ENCODE measurements at places on chromosomes 16 and 17. TPM values are rescaled to one million over a fixed set of nuclear protein-coding genes. Genes with fewer than 3 reads are reported as not detected.

Gene DOC2A
- total RNA-seq = 7.2 TPM

Gene COG7
- 9.7 TPM for total RNA-seq

Gene GAS2L2
- total RNA-seq = not detected

DNA sequence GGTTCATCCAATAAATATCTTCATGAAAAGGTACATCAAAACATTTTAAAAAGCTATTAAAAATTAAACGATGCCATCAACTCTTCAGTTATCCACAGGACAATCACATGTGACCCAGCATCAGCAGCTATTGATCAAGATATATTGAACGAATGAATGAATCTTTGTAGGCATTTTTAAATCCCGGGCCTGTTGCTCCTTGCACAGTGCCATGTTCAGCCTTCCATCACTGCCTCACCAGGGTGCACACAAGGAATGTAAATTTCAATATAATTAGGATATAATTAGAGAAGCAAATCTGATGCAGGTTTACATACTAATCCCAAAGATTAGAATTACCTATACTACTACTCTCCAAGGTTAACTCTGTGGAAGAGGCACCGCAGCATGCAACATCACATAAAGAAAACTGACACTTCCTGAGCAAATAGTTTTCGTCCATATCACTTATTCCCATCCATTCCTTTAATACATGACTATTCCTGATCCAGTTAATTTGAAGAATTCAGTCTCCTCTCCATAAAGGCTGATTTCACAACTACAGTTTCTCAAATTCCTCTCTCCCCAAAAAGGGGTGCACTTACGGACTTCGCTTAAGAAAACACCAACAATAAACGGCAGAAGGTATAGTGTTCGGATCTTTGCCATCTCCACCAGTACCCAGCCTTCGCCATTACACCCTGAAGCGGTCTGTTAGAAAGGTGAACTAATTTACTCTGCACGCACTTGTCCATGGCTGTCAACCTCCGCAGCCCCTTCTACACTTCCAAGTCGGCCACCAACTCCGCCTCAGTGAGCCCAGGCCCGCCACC, 938 bp downstream of the NCOR1 start:
- H3K27me3 ChIP-seq = no peaks in the 10 kb centered on the region
- DNase-seq = no peak
- H3K4me1 ChIP-seq = peaks cover 21% of the 10 kb centered on the region

DNA sequence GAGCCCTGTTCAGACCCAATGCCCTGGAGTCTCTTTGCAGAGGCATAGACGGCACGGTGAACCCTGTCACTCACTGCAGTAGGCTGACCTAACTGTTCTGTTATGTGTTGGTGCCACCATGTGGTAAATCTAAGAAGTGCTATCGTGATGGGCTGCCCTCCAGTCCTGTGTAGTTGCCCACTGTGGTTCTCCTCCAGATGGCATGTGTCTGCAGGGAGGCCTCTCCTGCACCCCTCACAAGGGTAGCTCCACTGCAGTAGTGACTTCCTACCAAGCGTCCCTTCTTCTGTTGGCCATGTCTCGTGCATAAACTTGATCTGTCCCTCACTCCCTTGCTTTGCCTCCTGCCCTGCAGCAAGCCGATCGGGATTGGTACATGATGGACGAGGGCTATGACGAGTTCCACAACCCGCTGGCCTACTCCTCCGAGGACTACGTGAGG, 5.8 kb downstream of the DHX38 start:
- H3K4me1 ChIP-seq = peaks cover 4% of the 10 kb centered on the region
- H3K27ac ChIP-seq = no peak overlapping the region
- H3K27me3 ChIP-seq = no peaks in the 10 kb centered on the region
- peak; percentile 70 for DNase-seq

DNA sequence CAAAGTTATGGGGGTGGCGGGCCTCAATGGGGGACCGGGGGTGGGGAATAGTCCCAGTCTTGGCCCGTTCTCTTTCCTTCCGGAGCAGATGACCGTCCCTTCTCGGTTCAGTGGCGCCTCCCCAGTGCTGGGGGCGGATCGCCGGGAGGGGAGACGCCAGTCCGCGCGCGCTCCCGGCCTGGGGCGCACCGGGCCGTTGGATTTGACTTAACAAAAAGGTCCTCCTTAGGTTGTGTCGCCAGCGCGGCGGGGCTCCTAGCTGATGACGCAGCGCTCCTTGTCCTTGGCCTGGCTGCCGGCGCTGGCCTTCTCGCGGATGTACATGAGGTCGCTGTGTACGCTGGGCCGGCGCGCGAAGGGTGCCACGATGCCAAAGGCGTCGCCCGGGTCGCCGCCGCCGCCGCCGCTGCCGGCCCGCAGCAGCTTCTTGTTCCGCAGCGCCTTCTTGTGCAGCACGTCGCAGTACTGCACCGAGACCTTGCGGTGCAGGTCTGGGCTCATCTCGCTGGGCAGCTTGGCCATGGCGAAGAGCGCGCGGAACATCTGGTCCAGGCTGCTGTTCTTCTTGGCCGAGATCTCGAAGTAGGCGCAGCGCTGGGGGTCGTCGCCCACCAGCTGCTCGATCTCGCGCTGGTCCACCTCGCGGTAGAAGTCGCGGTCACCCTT, 1.2 kb downstream of the RASD1 start:
- peaks cover 6% of the 10 kb centered on the region for H3K4me1 ChIP-seq
- H3K27ac ChIP-seq = no peak overlapping the region
- no peaks in the 10 kb centered on the region for H3K36me3 ChIP-seq
- H3K27me3 ChIP-seq = peaks cover 16% of the 10 kb centered on the region
- DNase-seq = peak; percentile 66

GRCh38 chr16:1548727-1549126, 15.3 kb downstream of the TMEM204 start:
- H3K4me3 ChIP-seq = no peak overlapping the region
- no peak for DNase-seq
- no peaks in the 10 kb centered on the region for H3K27me3 ChIP-seq
- peaks cover 19% of the 10 kb centered on the region for H3K4me1 ChIP-seq
- no peaks in the 10 kb centered on the region for H3K36me3 ChIP-seq

- no peak overlapping the region for H3K27ac ChIP-seq
- DNase-seq = no peak
- H3K27me3 ChIP-seq = no peaks in the 10 kb centered on the region
- H3K4me3 ChIP-seq = no peak overlapping the region
- H3K4me1 ChIP-seq = no peaks in the 10 kb centered on the region
Observed at GRCh38 chr16:52372313-52372712, 174.6 kb downstream of the TOX3 start.

DNA sequence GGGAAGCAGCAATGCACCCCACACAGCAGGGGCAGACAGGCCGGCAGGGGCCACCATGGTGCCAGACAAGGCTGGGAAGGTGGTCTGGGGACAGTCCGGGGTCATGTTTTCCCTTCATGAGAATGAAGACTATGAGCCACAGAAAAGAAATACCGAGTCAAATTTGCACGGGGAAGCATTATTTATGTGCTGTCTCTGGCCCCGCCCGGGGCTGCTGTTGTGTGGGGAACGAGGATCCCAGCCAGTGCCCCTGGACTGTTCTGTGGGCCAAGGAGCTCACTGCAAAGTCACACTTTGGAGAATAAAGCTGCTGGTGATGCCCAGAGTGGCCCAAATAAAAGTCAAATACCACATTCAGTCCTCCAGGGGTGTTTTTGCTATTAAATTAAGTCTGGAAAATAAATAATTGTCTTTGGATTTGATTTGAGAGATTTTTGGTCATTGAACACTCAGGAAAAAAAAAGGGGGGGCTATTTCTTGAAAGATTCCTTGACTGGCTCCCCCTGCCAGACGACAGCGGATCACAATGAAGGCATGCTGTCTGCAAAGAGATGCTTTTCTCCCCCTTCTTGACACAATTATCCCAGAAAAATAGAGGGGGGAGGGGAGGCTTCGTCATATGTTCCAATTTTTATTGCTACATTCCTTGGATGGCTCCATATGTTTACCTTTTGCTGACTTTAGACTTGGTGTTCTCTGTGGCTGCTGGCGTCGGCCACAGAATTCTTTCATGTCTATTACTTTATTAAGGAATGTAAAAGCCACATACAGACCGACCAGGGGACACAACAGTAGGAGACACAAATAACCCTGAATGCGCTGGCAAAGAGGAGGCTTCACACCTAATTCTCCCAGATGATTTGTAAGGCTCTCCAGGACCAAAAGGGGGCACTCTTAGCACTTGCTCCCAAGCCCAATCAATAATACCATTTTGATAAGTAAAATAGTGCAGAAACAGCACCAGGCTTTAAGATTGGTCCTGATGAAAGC, 27.1 kb upstream of the ANKFN1 start:
- no peaks in the 10 kb centered on the region for H3K36me3 ChIP-seq
- H3K4me3 ChIP-seq = no peak overlapping the region
- peaks cover 7% of the 10 kb centered on the region for H3K4me1 ChIP-seq
- H3K27ac ChIP-seq = no peak overlapping the region
- H3K27me3 ChIP-seq = no peaks in the 10 kb centered on the region
- peak; percentile 45 for DNase-seq

DNA sequence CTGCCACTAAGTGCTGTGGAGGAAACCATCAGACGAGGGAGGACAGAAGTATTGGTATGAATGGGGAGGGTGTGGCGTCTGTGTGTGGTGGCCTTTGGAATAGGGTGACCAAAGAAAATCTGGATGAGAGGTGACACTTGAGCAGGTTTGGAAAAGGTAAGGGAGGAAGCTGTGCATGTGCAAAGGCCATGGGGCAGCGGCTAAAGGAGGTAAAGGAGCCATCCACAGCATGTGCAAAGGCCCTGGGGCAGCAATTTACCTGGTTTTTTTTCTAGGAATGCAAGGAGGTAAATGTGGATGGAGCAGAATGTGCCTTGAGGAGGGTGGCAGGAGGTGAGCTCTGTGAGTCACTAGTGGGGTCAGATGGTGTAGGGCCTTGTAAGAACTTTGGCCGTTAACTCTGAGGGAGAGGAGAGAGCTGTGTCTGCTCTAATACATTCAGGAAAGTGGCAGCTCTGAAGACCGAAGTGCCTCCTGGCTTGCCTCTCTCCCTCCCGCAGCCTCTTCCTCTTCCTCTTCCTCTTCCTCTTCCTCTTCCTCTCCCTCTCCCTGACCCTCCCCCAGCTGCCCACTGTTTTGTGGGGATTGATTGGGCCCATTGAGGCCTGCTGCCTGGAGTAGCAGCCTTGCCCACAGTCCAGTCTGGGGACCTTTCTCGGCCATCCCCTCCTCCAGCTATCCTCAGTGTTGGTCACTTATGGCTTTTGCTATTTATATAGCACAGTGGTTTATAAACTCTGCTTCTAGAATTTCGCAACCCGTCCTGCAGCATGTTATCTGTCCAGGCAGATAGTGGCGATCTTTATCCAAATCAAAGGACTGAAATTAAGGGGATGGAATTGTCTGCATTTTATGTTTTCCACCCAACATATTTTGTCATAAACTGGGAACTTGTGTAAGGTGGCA, 38.7 kb downstream of the CMIP start:
- no peak overlapping the region for H3K27ac ChIP-seq
- no peaks in the 10 kb centered on the region for H3K27me3 ChIP-seq
- H3K4me3 ChIP-seq = no peak overlapping the region
- H3K4me1 ChIP-seq = peaks cover 10% of the 10 kb centered on the region
- DNase-seq = no peak
- H3K36me3 ChIP-seq = no peaks in the 10 kb centered on the region

DNA sequence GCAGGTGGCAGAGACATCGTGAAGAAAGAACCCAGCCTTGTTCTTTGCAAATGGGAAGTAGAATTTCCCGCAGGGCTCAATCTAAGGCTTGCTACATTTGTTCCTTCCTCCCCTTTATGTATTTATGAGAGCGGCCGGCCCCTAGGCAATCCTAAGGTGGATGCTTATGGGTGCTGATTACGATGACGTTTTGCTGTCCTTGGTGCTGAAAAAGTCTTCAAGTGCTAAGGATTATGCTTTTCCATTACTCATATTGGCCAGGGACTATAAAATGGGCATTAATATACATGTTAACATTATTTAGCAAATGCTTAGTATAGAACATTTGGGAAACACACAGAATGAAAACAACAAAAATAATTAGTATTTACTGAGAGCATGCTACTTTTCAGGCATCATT, 313.3 kb upstream of the XYLT1 start:
- no peak overlapping the region for H3K4me3 ChIP-seq
- no peak overlapping the region for H3K27ac ChIP-seq
- no peaks in the 10 kb centered on the region for H3K27me3 ChIP-seq

DNA sequence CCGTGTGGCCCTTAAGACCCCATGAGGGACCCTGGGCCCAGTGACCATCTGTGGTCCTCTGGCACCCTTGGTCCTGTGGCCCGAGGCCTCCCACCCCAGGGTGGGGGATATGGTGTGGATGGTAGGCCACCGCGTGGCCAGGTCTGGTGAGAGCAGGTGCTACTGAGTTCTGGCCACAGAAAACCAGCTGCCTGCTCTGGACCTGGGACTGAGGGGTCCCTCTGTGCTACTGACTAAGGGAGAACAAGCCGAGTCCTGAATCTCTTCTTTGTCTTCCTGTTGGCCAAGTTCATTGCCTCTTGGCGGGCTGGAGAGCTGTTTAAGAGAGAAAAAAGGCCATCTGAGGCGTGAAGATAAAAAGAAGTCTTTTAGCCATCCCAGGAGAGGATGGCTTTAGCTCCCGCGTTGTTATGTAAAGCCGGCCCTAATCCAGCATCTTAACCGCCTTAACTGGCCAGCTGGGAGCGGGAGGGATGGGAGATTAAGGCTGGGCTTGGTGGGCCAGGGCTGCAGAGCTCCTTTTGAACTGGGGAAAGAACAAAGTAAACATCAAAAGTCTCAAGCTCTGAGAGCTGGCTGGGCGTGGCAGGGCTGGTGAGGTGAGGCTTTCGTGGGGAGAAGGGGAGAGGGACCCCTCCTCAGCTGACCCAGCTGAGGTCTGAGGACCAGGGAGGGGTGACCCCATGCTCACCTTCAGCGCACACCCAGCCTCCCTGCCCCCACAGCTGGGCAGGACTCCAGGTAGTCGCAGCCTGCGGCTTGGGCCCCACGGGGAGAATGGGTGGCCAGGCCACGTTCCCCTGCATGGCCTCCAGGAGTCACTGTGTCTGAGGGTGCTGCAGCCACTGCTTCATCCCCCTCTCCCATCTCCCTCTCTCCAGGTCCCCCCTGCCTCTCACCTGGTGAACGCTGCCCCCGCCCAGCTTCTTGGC, 62.4 kb downstream of the NKD1 start:
- DNase-seq = no peak
- no peaks in the 10 kb centered on the region for H3K36me3 ChIP-seq
- no peak overlapping the region for H3K4me3 ChIP-seq
- H3K27ac ChIP-seq = no peak overlapping the region

- H3K27ac ChIP-seq = no peak overlapping the region
- peaks cover 7% of the 10 kb centered on the region for H3K4me1 ChIP-seq
- no peaks in the 10 kb centered on the region for H3K36me3 ChIP-seq
- DNase-seq = no peak
Observed at GRCh38 chr17:36613155-36613554, 11.8 kb downstream of the MRM1 start.

DNA sequence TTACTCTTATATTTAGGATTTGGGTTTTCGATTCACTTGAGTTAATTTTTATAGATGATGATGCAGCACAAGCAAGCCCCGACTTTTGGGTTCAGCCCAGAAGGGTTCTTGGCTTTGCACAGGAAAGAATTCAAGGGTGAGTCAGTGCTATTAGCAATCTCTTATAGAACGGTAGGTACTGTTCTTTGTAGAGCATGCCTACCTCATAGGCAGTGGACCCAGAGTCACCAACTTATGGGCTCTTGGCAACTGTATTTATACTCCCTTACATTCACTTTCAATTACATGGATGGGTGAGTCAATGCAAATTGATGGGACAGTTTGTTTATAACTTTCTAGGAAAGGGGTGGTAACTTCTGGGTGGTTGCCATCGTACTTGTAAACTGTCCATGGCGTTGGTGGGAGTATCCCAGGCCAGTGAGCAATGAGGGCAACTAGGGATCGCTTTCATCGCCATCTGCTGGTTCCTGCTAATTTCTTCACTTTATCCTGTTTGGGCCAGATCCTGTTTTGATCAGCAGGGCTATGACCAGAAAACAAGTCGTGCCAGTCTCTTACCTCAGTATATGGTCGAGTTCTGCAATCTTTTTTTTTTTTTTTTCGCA, 362.6 kb downstream of the CNTNAP4 start:
- no peaks in the 10 kb centered on the region for H3K4me1 ChIP-seq
- H3K27me3 ChIP-seq = no peaks in the 10 kb centered on the region
- no peaks in the 10 kb centered on the region for H3K36me3 ChIP-seq
